ENCODE measurements at places on chromosomes 12 and 14. TPM values are rescaled to one million over a fixed set of nuclear protein-coding genes. Genes with fewer than 3 reads are reported as not detected.

Gene CIT
- 7.7 TPM for polyA plus RNA-seq

Gene KRT85
- polyA plus RNA-seq: not detected

Gene KLC1
- polyA plus RNA-seq: 118 TPM

Gene TSPAN9
- 98.9 TPM for polyA plus RNA-seq

Gene TUNAR
- not detected for polyA plus RNA-seq

Gene DLK1
- 2,891 TPM for polyA plus RNA-seq

Gene TMEM253
- polyA plus RNA-seq: 0.62 TPM

Gene ACOT6
- polyA plus RNA-seq: 0.19 TPM

Gene MSRB3
- polyA plus RNA-seq: 41.3 TPM

Gene CD69
- 0.74 TPM for polyA plus RNA-seq

Gene SDR9C7
- polyA plus RNA-seq: 0.36 TPM

Gene FOXA1
- 0.27 TPM for polyA plus RNA-seq

Gene SOX5
- 1.6 TPM for polyA plus RNA-seq

Gene RHEBL1
- 2.2 TPM for polyA plus RNA-seq

Gene NFYB
- 32.6 TPM for polyA plus RNA-seq

Gene TOMM20L
- 1.8 TPM for polyA plus RNA-seq

Gene CCDC92
- 29.5 TPM for polyA plus RNA-seq

Gene LMNTD1
- polyA plus RNA-seq: not detected

Gene LRTM2
- 0.31 TPM for polyA plus RNA-seq

Gene KRT82
- polyA plus RNA-seq: not detected

Gene SPATS2
- polyA plus RNA-seq: 27.2 TPM

Gene GPR68
- polyA plus RNA-seq: 0.75 TPM

Gene MMP17
- 6.5 TPM for polyA plus RNA-seq

Gene SLC10A1
- polyA plus RNA-seq: not detected

Gene NOVA1
- 12.9 TPM for polyA plus RNA-seq

Gene CLEC2D
- 8.1 TPM for polyA plus RNA-seq

Gene CCDC197
- polyA plus RNA-seq: 0.32 TPM

Gene COL2A1
- polyA plus RNA-seq: 6.6 TPM

Gene DLGAP5
- 8.3 TPM for polyA plus RNA-seq

Gene PTCSC3
- polyA plus RNA-seq: not detected

Gene CDH24
- 4.0 TPM for polyA plus RNA-seq

Gene GOLGA3
- polyA plus RNA-seq: 48.8 TPM

Gene TSPAN8
- 1.3 TPM for polyA plus RNA-seq

Gene SLCO1C1
- polyA plus RNA-seq: 0.59 TPM

Gene ANKRD33
- not detected for polyA plus RNA-seq

Gene RASSF8
- polyA plus RNA-seq: 18.2 TPM

Gene KLRG1
- polyA plus RNA-seq: 4.1 TPM

Gene CD4
- polyA plus RNA-seq: 11.1 TPM

Gene PSMA3
- 77.8 TPM for polyA plus RNA-seq

Gene PTPRR
- polyA plus RNA-seq: 1.5 TPM

Gene ARHGEF40
- 65.6 TPM for polyA plus RNA-seq

Gene PLXNC1
- 15.3 TPM for polyA plus RNA-seq

Gene FOXM1
- polyA plus RNA-seq: 16.9 TPM

Gene CLEC1A
- polyA plus RNA-seq: 2.3 TPM

Gene GLT8D2
- 40.1 TPM for polyA plus RNA-seq

Gene STAC3
- polyA plus RNA-seq: 476 TPM

Gene EIF2S3B
- 0.71 TPM for polyA plus RNA-seq

Gene LBHD2
- polyA plus RNA-seq: not detected

Gene ZNF891
- polyA plus RNA-seq: 2.4 TPM

Gene OR10AD1
- polyA plus RNA-seq: not detected

Gene CKAP4
- 66.8 TPM for polyA plus RNA-seq

Gene TPH2
- not detected for polyA plus RNA-seq

Gene SLC16A7
- 2.7 TPM for polyA plus RNA-seq

Gene B4GALNT1
- polyA plus RNA-seq: 1.9 TPM
